ENCODE measurements at places on chromosomes 3 and 15.
A peak's percentile ranks its signal among the peaks of the same experiment; 100 is the strongest.

DNA sequence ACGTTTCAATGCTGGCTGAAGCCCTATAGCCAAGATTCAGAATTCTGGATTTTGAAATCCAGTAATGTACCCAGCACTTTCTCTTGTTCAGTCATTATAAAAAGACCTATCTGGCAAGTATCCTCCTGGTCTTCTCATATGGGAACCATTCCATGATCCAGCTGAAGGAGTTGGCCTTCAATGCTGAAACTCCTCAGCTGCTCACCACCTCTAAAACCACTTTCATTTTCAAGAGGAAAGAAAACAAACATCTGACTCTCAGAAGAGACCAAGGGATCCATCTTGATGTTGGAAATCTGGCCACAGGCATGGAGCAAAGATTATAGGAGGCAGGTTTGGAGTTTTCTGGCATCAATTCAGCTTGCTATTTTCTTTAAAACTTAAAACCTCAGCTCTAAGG, 235.4 kb downstream of the FMN1 start:
- ATAC-seq: peak; percentile 79

GRCh38 chr3:114454551-114455251, 160.9 kb downstream of the TIGIT start:
- ATAC-seq: no peak

DNA sequence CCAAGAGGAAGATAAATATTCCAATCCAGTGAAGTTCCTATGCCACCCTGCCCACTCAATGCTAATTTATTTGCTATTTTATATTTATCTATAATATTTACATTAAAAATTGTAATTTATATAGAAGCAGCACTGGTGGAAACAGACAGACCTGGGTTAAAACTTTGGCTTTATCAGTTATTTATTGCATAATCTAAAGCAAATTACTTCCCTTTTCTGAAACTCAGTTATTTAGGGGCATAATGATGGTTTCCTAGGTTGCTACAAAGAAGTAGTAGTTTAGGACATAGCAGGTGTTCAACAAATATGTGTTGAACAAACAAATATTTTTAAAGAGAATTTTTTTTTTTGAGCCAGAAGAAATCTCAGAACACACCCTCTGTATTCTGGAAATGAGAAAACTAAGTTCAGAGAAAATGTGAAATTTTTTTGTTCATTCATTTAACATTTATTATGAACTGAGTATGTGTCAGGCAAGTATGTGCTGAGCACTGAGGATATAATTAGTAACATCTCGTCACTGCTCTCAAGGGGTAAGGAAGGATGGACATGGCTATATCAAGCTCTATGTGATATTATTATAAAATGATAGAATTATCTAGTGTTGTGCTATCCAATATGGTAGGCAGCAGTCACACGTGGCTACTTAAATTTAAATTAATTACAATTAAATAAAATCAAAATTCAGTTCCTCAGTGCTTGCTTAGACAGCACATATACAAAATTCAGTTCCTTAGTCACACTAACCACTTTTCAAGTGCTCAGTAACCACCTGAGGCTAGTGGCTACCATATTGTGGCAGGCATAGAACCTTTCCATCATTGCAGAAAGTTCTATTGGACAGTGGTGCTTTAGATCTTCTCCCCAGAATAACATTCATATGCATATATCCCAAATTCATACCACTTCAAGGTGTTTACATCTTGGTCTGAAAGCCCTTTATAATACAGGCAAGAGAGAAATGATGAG, 7.0 kb upstream of the UBE2Q2 start:
- no peak for ATAC-seq

DNA sequence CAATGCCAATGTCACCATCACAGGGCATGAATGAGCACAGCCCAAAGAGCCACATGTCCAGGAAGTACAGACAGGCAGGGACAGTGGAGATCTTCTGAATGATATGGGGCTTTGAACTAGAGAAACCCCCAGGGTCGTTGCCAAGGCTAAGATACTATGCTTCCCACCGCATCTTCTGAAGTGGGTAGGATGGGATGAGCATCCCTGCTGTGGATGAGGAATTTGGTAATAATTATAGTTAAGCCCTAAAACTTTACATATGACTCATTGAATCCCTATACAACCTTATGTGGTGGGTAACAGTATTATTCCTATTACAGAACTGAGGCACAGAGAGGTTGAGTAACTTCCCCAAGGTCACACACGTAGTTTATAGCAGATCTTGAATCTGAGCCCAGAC, 44.2 kb downstream of the WNT5A start:
- no peak for ATAC-seq

DNA sequence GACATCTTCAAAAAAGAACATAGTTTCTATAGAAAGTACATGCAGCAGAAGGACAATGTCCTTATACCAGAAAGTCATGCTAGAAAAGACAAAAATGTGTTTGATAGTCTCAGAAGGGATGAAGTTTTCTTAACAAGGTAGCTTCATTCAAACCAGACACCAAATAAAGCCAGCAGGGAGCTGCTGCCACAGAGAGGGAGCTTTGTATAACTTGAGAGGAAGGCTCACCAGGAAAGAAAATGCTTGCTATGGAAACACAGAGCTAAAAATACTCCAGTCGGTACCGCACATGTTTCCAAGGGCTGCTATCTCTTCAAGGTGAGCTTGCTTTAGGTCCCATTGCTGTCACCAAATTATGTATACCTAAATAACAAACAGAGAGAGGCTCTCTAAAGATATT, 1074.8 kb upstream of the ALCAM start:
- ATAC-seq: no peak

- ATAC-seq: no peak
These were observed 188.8 kb downstream of the FEZF2 start for GRCh38 chr3:62184559-62184958.

DNA sequence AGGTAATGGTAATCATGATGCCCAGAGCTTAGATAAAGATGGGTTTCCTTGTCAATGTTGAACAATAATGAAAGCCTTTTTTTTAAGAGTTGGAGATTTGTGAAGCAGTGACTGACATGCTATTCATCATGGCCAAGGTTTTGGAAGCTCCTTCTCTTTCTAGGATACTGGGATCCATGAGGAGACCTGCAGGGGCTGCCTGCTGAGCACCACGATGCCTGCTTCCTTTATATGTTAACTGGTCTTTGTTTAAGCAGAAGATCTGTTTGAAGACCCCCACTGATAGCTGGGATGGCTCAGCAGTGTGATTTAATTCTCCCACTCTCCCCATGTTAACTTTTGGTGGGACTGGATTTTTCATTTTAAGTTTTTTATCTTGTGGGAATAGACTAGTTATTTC, 15.8 kb downstream of the RBP1 start:
- ATAC-seq: no peak

DNA sequence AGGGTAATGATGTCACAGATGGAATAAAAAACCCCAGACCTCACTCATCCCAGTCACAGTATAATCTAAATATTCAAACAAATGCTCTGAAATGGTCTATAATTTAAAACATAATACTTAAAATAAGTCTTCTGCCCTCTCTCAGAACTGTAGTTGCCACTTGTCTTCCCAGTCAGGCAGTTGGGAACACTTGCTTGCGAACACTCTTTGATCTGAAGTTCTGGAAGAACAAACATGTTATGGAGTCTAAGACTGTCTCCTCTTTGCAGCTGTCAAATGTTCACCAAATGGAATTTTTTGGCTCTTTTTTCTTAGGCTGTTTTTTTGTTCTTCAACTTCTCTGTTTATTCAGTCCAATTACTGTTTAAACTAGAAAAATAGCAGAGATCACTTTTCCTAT, 711.1 kb upstream of the GOLIM4 start:
- ATAC-seq: no peak

DNA sequence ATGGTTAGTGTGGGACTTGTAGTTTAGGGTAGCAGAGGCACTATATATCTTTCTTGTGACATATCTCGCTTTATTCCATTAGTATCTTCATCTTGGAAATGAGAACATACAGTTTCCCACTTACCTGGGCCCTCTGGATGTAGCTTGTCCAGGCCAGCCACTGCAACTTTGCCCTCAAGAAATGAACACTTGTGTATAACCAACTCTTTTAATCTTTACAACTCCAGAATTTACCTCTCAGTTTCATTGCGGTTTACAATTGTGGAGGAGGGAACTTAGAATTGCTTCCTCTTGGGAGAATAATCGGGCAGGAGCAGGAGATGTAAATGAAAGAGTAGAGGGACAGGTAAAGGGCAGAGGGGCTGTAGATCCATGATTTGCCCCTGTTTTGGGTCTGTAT, 18.4 kb upstream of the TRA2B start:
- no peak for ATAC-seq

- no peak for ATAC-seq
These were observed 19.0 kb upstream of the SLC25A36 start for GRCh38 chr3:140922634-140923033.

GRCh38 chr3:185207931-185208746, 45.7 kb downstream of the EHHADH start:
- no peak for ATAC-seq

DNA sequence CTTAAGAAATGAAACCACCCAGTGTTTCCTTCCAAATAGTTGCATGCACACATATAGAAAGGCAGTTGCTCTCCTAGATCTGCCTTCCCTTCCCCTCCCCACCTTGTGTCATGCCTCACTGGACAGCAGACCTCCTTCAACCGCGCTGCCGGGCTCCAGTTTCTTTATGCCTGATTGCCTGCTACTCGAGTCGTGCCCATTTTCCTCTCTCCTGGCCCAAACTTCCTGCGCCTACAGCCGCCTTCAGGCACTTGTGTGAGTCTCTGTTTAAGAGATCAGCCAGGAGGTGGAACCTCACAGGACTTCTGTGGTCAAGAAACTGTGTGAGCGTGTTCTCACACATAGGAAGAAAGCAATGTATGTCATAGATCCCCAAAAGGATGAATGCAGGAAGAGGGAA, 8.8 kb upstream of the FAM107A start:
- no peak for ATAC-seq

- no peak for ATAC-seq
These were observed 193.2 kb downstream of the CLSTN2 start for GRCh38 chr3:140128217-140128616.

GRCh38 chr3:188559072-188559429, 405.1 kb downstream of the LPP start:
- no peak for ATAC-seq

DNA sequence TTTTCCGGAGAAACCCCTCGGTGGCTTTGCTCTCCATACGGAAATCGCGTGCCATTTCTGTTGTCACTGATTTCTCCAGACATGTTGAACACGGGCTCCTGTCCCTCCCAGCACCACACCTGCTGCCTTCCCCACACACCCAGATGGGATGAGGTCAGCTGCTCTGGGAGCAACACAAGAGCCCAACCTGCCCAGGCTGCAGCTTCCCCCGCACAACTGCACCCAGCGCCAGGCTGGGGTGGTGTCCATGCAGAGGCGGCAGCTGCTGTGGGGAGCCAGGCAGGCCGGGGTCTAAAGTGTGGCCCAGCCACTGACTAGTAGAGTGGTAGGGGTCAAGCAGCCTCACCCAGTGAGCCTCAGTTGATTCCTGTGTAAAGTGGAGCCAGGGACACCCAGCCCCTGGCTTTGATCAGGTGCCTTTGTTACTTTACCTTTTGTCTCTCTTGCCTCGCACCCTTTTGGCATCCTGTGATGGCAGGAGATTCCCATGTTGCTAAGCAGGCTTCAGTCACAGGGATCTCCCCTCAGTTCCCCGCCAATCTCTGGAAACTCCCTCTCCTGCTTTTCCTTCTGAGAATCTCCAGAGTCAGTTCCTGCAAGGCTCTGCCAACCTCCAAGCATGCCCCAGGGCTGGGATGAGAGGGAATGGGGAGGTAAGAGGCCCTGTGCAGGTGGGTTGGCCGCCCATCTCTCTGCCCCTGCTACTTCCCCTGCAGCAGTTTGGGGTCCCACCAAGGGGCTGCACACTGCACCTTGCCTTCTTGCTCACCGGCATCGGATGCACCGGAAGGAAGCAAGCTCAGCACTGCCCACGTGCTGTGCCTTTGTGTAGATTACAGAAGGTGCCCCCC, 91.8 kb upstream of the ALDH1A3 start:
- ATAC-seq: no peak

GRCh38 chr3:11591391-11592282, 52.1 kb downstream of the VGLL4 start:
- peak; percentile 71 for ATAC-seq

- no peak for ATAC-seq
These were observed 33.5 kb downstream of the DNAJB8 start for GRCh38 chr3:128432971-128433836.

- ATAC-seq: no peak
These were observed 211.7 kb downstream of the DTWD1 start for GRCh38 chr15:49832511-49832910.

DNA sequence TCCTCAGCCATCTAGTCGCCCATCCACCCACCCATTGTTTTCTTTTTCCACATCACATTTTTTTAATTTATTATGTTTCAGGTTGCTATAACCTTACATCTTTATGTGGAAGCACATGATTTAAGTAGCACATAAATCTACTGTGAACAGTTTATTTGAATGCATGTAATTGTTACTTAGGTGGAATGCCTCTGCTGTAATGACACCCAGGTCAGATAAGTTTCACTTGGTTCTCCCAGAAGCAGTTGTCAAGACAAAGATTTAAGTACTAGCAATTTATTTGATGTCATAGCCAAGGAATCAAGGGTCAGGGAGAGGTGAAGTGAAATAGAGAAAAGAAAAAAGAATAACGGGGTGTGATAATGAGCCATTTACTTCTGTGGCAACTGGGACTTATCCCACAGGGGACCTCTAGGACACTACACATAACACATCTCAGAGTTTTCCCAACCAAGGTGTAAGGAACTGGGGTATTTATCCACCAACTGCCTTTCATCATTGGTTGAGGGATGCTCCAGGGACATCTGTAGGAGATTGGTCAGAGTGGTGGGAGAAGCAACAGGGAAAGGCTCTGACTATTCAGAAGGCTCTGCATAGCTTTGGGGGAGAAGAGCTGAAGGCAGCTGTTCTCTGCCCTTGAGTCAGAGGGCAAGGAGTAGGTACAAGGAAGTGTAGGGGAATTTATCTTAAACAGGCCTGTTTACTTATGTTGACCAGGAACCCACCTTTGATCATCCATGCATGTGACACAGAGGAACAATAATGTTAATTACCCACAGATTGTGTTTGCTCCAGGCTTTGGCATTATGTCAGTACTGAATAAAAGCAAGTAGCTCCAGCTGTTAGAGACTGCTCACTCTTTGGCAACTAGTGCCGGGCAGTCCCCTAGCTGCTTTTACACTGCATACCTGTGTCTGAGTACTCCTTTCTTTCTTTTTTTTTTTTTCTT, 94.8 kb downstream of the CD200R1L start:
- no peak for ATAC-seq

DNA sequence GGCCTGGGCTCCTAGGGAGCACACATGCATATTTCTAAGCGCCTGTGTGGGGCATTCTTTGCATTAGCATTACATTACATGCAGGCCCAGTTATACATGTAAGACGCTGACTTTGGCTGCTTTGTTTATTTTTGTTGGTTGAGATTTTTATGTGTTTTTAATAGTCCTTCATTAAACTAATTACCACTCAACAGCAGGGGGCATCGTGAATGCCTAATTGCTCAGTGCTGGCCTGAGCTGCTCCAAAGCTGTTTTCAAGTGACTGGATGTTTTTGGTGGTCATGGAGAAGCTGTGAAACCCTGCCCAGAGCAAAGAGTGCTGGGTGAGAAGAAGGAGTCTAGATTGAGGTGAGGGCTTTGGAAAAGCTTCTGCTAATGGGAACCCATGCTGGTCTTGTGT, 41.5 kb downstream of the GPD1L start:
- ATAC-seq: no peak

Data from gastroesophageal sphincter (tissue), 4 donors.